ENCODE measurements at places on chromosomes 3 and 15.

GRCh38 chr15:36501063-36501678, 78.3 kb upstream of the CDIN1 start:
- DNase-seq = no peak

DNA sequence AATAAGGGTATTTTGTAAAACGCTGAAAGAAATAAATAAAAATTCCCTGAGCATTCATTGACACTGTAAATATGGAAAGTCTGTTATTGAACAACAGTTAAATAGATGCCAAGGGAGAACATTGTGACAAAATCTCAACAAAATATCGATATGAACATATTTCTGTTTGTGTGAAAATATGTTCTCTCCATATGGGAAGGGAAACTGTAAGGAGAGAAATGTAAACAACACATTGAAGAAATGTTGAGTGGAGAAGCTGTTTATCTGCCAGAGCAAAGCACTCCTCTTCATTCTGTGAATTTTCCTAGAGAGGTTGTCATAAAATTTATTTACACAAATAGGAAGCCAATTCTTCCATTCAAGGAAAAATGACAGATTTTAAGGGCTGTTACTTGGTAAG, 57.1 kb upstream of the EOMES start:
- no peak for DNase-seq

- no peak for DNase-seq
These were observed 26.7 kb downstream of the GBE1 start for GRCh38 chr3:81734742-81735141.

- no peak for DNase-seq
These were observed 61.1 kb downstream of the AAGAB start for GRCh38 chr15:67193223-67193990.

DNA sequence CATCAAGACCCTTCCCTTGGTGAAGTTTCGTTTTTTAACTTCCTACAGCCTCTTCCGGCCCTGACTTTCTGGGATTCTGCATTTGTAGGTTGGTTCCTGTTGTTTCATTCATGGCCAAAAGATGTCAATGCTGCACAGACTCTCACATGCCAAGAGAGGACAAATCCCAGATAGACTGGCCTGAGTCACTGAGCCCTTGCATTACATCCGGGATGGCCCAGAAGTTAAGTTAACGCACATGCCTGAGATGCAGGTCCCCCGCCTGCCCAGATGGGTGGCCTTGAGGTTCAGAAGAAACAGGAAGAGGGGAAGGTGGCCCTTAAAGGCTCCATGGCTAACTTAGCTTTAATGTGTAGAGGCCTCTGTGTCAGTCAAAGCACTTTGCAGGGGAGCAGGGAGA, 51.6 kb upstream of the SRGAP3 start:
- no peak for DNase-seq

DNA sequence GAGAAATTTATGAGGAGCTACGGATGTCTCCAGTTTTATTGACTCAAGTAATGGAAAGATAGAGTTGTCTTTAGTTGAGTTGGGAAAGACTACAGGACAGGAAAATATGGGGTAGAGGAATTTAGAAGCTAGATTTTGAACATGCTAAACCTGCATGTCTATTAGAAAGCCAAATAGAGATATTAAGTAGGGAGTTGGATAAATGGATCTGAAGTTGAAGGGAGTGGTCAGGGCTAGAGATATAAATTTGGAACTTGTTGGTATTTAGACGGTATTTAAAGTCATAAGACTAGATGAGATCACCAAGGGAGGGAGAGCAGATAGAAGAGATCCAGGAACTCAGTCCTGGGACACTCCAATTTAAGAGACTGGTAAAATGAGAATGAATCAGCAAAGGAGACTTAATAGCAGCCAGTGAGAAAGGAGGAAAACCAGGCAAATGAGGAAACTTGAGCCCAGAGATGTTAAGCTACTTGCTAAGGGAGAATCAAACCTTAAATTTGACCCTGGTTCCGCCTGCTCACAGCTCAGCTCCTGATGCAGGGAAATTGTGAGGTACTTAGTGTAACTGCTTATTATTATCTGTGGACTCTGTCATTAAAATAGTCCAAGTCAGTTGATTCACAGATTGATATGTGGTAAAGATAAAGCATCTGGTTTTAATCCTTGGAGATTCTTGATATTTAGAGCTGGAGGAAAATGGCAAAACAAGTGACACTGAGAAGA, 35.8 kb downstream of the ABI3BP start:
- DNase-seq = no peak

DNA sequence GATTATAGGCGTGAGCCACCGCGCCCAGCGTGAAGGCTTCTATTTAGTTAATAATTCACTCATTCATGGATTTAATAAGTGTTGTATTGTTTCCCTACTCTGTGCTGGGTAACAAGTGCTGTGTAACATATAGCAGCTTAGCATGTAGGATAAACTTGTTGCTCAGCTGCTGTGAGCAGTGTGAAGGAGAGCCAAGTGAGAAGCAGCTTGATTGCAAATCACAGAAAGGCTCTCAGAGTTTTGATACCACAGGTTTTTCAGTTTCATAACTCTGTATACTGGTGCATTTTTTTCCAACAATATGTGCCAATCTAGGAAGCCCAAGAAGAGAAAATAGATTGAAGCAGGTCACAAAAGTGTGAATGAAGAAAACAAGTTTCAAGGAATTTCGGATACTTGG, 48.4 kb downstream of the AGTR1 start:
- no peak for DNase-seq

- DNase-seq = no peak
These were observed 421.3 kb downstream of the PYDC2 start for GRCh38 chr3:191882289-191882688.

DNA sequence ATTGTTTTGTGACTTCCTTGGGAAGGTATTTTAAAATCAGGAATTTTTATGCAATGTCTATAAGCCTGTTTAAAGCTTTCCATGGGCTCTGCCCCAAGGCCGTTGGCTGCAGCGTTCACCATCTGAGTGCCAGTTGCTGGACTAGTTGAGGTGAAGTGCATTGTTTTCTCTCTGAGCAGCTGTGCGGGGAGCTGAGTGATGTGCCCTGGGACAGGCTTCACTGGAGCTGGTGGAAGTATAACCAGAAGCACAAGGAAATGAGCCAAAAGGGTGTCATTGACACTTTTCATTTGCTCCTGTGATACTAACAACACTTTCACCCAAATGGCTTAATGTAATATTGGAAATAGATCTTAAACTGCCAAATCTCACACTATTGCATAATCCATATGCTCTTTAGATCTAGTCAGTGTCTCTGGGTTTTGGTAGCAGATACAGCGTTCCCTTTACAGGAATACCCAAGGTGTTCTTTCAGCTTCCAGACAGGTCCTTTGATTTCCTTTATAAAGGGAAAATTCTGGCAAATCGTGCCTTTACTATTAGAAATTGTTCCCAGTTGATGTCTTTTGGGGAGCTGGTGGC, 29.2 kb downstream of the APH1B start:
- no peak for DNase-seq

DNA sequence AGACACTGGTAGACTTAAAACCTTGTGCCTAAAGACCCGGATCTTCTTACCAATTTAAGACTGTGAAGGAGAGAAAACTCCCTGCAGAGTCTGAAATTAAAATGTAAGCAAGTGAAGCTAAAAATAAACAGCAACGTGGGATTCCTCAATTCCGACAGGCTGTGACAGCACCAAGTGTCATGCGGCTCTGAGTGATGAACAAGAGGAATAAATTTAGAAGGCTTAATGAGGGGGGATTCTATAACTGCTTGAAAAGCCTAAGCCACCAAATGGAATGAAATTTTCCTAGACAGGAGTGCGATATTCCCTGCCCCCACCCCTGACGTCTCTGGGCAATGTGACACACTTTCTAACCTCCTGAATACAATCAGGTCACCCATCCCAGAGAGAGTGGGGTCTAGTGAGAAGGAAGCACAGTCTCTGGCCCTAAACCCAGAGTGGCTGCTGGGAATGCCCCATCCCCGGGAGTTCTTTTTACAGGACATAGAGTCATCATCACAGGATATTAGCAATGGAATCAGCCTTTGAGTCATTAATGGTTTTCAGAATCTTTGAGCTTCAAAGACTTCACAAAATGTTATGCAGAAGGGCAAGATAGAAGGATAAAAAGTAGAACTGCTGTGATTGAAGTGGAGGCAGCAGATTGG, 114.3 kb downstream of the EDEM1 start:
- no peak for DNase-seq

- DNase-seq = no peak
These were observed 5.0 kb downstream of the AMOTL2 start for GRCh38 chr3:134369231-134369741.

Data from CMK (cell line).